Stimulated activated CD4-positive, alpha-beta T cell treated with anti-CD3 and anti-CD28 coated beads, Interleukin-1b, Interleukin-23, amount 100 ng/mL, for 24 hours (primary cell): ENCODE measurements at places on chromosomes 11 and 22.

- DNase-seq, result no peak
These were observed 6.5 kb upstream of the CYB5R3 start for GRCh38 chr22:42655693-42656092.

DNA sequence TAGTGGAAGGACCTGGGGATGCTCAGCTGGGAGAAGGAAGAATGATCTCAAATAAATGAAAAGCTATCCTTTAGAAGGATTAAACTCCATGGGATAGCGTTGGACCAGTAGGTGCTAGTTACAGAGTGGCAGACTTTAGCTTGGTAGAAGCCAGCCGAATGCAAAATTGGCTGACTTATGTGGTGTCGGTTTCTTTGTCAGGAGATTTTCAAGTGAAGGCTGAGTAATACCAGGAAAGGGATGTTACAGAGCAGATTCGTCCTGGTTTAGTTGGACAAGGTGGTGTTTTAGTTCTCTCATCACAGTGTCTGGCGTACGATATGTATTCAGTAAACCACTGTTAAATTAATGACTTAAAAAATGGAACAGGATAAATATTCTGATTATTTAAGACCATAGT is 26.0 kb downstream of the FDX1 start:
- no peak for DNase-seq

DNA sequence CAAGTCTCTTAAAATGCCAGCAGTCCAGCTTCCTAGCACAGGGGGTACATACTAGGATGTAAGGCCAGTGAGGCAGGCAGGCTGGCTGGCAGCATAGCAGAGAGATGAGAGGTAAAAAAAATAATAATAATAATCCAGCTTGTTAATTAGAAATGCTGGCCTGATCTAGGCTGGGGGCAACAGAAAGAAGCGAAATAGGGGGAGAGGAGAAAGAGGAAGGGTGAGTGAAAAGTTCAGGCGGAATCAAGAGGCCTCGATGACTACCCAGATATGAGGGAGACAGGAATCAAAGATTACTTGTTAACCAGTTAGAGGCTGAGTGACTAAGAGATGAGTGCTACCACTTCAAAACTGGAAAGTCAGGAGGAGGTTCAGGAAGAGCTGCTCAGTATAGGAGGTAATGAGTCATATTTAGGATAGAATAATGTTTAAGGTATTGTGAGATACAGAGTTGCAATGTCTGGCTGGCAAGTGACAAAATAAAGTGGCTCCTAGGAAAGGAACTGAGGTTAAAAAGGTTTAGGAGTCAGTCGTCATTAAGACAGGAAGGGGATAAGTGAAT is 2.8 kb downstream of the ALKBH8 start:
- no peak for DNase-seq

DNA sequence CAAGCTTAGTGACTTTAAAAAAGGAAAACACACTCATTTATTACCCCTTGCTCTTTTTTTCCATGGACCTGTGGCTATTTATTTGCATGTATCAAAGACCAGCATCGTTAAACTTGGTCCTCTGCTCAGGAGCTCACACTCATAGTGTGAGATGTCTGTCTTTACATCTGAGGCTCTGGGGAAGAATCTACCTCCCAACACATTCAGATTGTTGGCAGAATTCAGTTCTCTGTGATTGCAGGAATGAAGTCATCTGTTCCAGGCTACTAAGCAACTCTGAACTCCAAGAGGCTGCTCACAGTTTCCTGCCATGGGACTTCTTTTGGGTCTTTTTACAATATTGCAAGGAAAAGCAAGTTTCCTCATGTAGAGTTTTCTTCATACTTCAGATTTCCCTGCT is 138.8 kb downstream of the LRRC4C start:
- DNase-seq, result no peak

DNA sequence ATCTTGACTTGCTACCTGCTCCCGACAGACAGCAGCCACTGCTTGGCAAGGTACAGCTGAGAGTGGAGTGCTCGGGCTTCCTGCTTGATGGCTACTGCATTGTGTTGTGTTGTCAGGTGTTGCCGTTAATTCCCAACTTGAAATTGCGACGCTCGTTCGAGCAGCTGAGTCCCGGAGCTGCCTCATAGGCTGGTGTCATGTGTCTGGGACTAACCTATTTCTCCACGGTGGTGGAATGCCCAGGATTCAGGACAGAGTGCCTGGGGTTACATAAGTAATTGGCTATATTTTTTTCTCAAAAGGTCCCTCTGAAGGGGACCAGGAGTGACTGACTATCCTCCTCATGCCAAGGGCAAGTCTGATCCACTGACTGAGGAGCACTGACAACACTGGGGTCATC is 18.5 kb downstream of the COMMD9 start:
- no peak for DNase-seq

DNA sequence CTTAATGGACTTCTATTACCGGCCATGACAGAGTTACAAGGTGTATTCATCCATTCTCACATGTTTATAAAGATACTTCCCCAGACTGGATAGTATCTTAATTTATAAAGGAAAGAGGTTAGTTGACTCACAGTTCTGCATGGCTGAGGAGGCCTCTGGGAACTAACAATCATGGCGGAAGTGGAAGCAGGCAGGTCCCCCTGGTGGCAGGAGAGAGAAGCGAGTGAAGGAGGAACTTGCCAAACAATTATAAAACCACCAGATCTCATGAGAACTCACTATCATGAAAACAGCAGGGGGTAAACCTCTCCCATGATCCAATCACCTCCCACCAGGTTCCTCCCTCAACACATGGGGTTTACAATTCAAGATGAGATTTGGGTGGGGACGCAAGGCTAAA is 170.0 kb upstream of the PDGFD start:
- no peak for DNase-seq

DNA sequence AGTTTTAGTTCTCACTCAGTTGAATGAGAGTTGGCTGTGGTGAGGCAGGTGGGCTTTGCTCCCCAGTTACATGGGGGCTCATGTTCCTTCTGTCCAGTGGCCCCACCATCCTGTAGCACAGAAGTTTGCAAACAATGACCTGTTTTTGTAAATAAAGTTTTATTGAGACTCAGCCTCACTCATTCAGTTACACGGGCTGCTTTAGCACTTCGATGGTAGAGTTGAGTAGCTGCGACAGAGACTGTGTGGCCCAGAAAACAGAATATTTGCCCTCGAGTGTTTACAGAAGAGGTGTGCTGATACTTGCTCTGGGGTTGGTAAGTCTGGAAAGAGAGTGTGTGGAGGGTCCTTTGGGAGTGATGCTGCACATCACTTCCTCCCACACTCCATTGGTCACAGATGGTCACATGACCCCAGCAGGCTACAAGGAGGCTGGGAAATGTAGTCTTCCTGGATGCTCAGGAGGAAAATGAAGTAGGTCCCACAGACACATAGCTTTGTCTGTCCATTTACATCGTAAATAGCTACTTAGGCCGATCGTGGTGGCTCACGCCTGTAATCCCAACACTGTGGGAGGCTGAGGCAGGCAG is 34.6 kb downstream of the IFT27 start:
- no peak for DNase-seq

GRCh38 chr11:134882671-134883297 is 470.7 kb upstream of the B3GAT1 start:
- no peak for DNase-seq

- DNase-seq, result no peak
These were observed 3.7 kb downstream of the OAF start for GRCh38 chr11:120214581-120214980.

GRCh38 chr11:120392314-120392713 is 56.1 kb downstream of the ARHGEF12 start:
- no peak for DNase-seq
